Ovary (tissue), 10 donors: ENCODE measurements at places on chromosomes 2 and 18. TPM values are rescaled to one million over a fixed set of nuclear protein-coding genes. Genes with fewer than 3 reads are reported as not detected.

The AKAIN1 gene
- not detected for total RNA-seq

The TUBA3D gene
- total RNA-seq, result 74.1 TPM

The REG1B gene
- total RNA-seq, result not detected

The SLC23A3 gene
- 2.4 TPM for total RNA-seq
